Dorsolateral prefrontal cortex (tissue), 122 donors: ENCODE measurements at places on chromosomes 13 and 19.

GRCh38 chr13:19910336-19911072 is 47.1 kb upstream of the ZMYM5 start:
- DNase-seq = no peak

DNA sequence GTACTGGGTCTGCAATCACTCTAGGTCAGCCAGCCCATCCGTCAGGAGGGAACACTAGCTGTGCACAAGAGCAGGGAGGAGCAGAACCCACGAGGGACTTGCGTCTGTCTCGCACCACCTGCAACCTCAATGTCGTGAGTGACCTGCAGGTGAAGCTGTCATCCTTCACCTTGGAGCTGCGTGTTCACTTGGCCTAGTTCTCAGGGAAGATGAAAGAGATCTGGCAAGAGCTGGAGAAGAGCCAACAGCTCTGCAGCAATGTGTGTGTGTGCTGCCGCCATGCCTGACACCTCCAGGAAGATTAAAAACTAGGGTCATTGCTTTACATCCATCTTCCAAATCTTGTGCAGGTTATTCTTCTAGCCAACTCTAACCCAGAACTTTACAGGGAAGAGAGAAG is 117.6 kb upstream of the MRI1 start:
- no peak for DNase-seq

- DNase-seq = no peak
Measured at GRCh38 chr19:4454747-4455718, 2.6 kb downstream of the UBXN6 start.

DNA sequence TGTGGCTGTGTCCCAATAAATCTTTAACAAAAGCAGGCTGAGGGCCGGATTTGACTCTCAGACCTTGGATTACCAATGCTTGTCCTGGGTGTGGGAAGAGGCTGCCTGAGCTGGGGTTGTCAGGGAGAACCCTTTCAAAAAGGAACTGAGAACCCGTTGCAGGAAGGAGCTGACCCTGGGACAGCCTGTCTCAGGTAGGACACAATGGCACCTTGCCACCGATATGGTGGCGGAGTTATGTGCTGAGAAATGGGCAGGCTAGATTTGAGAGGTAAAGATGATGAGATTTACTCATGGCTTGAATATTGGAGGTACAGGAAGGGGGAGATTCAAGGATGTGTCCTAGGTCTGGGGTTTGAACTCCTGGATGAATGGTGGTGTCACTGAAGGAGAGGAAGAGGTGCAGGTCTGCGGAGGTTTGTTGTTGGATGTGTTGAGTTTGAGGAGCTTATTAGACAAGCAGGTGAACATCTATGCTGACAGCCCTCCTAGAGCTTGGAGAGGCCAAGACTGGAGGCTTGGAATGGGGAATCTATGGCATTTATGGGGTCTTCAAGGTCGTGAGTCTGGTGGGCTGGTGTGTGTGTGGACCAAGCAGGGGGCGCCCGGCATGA is 7.2 kb downstream of the PLEKHF1 start:
- no peak for DNase-seq

DNA sequence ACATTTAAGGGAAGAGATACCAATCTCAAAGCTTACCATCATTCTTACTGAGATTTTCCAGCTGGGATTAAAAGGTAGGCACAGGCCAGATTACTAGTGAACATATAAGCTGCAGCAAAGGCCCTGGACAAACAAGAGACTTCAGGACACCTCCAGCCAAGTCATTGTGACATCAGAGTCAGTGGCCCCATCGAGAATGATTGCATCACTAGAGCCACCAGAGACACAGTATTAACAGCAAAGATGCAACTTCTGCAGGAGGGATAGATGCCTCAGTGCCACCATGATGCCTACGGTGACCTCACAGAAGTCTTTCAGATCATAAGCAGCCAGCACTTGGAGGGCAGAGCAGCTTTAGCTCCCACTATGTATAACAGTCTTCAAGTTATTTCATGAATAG is 8.6 kb downstream of the RUBCNL start:
- DNase-seq = no peak

- DNase-seq = no peak
Measured at GRCh38 chr13:99960663-99961311, 10.8 kb downstream of the ZIC5 start.
